Epithelial cell of esophagus (primary cell): ENCODE measurements at places on chromosomes 12 and 14.
A peak's percentile ranks its signal among the peaks of the same experiment; 100 is the strongest.

DNA sequence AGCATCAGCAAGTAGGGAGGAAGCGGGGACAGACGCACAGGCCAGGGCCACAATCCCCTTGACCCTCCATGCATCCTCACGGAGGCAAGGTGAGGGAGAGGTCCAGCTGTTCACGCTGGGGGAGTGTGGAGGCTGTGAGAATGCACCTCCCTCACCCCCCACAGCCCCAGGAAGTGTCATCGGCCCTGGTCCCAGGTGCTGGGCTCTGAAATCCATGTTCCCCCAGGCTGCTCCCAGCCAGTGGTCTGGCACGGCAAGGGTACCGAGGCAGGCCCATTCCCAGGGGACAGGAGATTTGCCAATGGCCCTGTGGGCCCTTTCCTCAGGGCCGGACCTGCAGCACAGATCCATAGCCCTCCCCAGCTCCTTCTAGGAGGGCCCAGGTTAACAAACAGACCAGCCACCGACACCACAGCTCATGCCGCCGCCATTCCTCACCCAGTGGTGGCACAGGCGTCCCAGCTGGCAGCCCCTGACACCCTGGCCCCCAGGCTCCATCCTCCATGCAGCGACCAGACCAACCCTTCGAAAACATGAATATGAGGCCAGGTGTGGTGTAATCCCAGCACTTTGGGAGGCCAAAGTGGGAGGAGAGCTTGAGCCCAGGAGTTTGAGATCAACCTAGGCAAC, 21.9 kb upstream of the EIF5 start:
- DNase-seq = no peak

DNA sequence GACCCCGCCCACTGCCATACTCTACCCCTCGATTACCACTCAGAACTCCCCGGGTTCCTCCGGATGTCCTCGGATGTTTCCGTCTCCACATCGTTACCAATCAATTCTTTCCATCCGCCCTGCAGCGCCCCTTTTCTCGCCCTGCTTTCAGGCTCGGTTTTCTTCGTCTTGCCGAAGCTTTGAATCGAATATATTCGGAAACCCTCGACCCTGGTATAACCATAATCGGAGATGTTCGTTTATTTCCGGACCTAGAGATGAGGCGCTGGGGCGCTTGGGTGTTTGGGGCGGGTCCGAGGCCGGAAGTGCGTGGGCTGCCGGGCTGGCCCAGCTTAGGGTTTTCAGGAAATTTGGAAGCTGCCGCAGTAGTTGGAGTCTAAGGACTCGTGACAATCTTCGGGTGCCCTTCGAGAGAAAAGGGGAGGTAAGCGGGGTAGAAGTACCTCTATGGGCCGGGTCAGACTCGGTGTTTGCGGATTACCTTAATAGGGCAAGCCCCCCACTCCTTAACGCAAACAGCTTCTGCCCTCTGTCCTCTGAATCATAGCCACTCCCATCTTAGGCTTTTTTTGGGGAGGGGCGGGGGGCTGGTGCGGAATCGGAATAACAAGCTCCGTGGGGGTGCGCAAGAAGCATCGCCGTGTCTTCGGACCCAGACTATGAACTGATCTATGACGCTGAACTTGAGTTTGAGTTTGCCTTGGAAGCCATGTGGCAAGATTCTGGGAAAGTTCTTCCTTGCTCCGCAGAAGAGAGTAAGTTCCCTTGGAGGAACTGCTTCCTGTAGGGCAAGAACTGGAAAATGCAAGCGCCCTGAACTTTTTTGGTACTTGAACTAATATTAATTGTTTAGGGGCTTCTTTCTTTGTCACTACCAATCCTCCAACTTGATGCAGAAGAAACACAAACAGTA, at the start of gene C14orf119:
Gene C14orf119 (plus strand): TSS at position 310 of the 913 bp plus-strand sequence. CDS start 2,154 bp downstream, outside the sequence.
- DNase-seq = peak; percentile 99

- DNase-seq = no peak
Observed at GRCh38 chr12:117363056-117363662, 1.7 kb upstream of the NOS1 start.

DNA sequence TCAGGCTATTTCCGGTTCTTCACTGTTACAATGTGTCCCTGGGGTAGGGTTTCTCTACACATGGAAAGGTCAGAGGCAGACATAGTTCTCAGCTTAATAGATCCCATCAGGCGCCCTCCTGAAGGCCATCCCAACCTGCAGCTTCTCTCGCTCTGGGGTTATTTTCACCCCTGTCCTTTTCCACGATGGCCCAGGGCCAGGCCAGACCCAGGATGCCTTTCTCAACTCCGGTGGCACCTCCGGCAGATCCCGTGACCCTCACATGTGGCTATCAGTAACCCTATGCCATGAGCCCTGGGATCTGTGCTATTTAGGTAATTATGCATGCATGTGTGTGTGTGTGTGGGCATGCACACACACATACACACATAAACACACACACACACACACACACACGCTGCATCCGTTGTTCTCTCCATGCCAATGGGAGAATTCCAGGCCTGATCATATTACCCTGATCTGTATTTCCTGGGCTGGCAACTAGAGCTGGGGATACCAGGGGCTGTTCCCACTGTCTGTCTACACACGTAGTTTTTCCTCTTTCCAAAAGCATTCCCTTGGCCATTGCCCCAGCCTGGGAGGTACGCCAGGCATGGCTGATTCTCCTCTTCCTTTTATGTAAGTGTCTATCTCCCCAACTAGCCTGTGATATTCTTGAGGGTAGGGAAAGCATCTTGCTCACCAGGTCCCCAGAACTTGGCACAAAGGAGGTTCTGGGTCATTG, 51.2 kb upstream of the NOS1 start:
- no peak for DNase-seq

- DNase-seq = no peak
Observed at GRCh38 chr12:42584651-42585111, 4.9 kb downstream of the PRICKLE1 start.

DNA sequence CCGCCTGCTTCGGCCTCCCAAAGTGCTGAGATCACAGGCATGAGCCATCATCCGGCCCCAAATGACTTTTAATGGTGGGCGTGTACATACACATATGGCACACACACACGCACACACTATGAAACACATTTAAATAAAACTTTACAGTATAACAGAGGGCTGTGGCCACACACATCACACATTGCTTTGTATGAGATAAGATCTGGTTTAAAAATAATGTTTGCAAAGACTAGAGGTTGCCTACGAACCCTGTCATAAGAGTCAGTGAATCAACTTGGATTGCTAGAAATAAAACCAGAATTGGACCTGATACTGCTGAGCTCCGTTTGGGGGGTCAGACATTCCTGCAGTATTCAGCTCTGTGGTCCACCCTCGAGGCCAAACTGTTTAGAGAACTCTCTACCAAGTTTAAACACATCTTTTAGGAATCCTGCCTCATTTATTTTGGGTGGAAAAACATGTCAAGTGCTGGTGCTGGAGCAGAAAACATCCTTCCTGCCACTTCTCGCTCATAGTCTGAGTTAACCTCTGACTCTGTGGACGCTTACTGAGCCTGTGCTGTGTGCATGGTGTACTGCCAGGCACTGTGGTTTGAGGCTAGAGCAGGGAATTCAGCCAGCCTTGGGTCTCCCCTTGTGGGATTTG, 47.8 kb upstream of the EML1 start:
- no peak for DNase-seq
